ENCODE measurements at places on chromosomes 5 and 9.
A peak's percentile ranks its signal among the peaks of the same experiment; 100 is the strongest.

DNA sequence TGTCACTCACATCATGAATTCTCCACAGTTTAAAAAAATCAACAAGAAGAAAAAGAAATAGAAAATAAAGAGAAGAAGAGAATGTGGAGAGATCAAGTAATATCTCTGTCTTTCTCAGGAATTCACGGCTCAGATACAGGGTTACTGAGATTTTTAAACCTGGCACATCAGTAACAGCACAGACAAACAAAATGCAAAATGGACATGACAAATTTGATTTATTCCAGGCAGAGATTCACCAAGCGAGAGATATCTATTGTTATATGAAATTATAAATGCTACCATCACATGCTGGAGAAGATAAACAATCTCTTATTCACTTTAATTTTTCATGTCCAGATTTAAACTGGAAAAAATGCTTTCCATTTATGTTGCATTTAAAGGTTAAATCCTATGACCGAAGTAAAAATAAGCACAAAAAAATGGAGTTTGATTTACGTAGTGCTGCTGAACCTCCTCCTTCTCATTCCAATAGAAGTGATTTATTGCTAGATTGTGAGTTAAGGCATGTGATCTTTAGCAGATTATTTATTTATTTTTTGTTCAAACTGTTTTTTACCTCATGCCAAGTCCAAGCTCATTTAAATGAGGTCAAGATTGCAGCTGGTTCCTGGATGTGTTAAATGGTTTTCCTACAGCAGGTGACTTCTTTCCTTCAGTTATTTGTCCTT is 926.4 kb downstream of the MAT2B start:
- DNase-seq, result no peak

GRCh38 chr5:128674837-128675446 is 136.9 kb upstream of the FBN2 start:
- DNase-seq, result no peak

GRCh38 chr9:78572266-78572665 is 275.3 kb downstream of the PSAT1 start:
- DNase-seq, result no peak

- peak; percentile 12 for DNase-seq
These were observed 51.2 kb downstream of the INVS start for GRCh38 chr9:100150214-100150613.

- DNase-seq, result no peak
These were observed 8.7 kb upstream of the RANBP6 start for GRCh38 chr9:6024035-6024554.

DNA sequence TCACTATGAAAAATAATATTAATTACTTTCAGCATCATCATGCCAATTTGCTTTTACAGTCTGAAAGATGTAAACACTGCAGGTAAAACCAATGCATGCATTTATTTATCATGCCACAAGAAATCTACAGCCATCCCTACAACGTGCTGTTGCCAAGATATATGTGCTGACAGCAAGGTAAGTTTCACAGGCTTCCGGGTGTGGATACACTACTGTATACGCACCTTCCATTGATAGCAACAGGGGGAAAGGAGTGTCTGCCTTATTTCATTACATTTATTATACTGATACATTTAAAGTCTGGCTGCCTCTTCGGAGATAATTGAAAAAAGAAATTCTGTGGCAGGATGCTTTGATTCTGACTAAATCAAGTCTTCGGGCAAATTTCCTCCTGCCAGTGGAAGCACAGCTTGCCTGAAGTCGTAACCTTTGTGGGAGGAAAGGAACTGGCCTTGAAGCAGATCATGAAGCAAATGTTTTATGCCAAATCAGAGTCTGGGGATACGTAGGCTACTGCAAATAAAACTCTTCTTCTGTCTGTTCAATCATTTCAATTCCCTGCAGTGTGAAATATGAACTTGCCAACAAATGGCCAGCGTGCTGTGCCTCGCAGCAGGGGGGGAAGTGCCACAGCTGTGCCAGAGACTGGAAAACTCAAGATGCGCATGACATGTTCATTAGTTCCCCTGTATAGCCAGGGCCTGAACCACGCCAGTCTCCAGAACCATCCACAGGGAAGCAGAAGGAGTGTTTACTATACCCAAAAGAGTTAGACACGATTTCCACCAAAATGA is 268.1 kb downstream of the EFNA5 start:
- DNase-seq, result peak; percentile 43

DNA sequence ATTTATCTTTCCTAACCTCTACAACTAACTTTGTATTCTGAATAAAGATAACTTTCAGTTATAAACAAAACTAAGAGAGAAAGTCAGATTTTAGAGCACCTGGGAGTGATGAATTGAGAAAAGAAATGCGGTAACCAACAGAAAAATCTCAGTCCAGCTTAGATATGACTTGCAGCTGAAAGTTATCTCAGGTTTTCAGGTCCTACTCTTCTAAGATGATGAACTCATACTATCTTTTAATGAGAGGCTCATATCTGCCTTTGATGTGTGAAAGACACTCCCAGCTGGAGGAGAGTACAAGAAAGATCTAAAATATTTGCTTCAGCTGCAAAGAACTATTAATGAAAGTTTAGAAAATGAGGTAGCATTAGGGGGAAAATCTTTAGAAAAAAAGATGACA is 190.5 kb downstream of the DENND1A start:
- DNase-seq, result no peak

GRCh38 chr5:54807421-54807820 is 178.0 kb downstream of the ESM1 start:
- DNase-seq, result no peak

- DNase-seq, result no peak
These were observed 32.1 kb downstream of the RAPGEF1 start for GRCh38 chr9:131707733-131708157.

DNA sequence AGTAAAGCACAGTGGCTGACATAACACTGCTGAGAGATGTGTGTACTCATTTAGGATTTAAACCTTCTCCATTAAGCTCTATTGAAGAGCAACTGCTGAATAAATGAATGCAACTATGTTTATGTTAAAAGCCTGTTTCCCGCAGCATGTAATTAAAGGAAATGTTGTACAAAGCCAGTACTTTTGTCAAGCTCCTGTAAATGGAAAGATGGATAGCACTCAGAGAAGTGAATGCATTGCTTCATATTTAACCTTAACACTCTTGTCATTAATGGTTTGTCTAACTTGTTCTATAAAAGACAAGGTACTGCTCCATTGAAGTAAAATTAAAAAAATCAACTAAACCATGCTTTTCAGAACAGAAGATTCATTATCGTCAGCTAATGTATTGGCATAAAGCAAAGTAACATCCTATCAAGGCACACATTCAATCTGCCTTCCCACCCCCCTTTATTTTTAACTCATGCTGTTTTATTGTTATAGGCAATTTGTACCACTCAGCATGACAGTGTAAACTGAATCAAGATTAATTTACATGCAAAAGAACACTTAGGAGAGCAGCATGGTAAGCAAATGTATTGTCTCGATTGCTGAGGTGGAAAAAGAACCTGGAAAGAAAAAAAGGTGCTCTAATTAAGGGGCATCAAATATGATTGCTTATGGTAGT is 240.9 kb upstream of the TBCA start:
- peak; percentile 98 for DNase-seq

- no peak for DNase-seq
These were observed 37.1 kb downstream of the GLIS3 start for GRCh38 chr9:4262735-4263141.

- no peak for DNase-seq
These were observed 69.6 kb upstream of the ROR2 start for GRCh38 chr9:92019658-92020057.

DNA sequence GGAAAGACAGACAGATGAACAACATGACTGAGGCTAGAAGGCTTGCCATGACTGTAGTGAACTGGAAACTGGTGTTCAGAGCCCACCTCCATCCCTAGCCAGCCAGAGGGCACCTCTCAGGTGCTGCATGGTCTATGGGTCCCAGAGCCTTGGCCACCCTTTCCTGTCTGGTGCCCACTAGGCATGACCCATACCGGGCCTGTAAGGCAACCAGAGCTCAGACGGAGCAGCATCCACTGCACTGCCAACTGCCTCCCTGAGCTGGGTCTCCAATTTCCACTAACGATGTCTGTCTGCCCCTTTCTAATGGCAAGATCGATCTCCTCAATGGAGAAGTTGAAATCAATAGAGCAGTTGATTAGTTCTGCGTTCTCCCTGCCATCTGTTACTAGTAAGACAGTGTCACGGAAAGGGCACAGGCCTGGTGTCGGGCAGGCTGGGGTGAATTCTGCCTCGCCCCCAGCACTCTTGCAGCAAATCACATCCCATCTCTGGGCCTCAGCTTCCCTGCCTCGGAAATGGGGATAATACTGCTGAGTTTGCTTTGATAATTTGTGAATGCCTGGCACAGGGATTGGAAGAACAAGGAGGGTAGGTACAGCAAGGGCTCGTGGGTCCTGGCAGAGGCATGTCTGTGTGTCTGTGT is 172.3 kb upstream of the MVB12B start:
- DNase-seq, result no peak

GRCh38 chr5:53355316-53355715 is 125.1 kb upstream of the FST start:
- DNase-seq, result no peak

DNA sequence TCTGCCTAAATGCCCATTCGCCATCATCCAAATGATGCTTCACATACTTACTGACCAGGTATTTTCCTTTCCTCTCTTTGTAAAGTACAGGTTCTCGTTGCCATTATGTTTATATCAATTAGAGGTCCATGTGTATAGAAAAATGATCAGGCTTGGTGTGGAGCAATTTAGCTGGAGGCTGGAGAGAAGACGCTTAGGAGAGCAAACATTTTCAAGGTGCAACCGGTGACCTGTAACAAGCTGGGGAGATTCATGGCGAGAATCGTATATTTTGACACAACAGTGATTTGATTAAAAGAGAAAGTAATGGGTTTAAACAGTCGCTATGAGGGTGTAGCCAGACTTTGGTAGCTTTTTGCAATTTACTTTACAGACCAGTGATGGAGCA is 170.9 kb upstream of the TBCA start:
- DNase-seq, result no peak

GRCh38 chr9:101486693-101487442 is 46.8 kb upstream of the RNF20 start:
- DNase-seq, result peak; percentile 51

GRCh38 chr9:78196258-78196657 is 39.6 kb upstream of the CEP78 start:
- DNase-seq, result no peak

DNA sequence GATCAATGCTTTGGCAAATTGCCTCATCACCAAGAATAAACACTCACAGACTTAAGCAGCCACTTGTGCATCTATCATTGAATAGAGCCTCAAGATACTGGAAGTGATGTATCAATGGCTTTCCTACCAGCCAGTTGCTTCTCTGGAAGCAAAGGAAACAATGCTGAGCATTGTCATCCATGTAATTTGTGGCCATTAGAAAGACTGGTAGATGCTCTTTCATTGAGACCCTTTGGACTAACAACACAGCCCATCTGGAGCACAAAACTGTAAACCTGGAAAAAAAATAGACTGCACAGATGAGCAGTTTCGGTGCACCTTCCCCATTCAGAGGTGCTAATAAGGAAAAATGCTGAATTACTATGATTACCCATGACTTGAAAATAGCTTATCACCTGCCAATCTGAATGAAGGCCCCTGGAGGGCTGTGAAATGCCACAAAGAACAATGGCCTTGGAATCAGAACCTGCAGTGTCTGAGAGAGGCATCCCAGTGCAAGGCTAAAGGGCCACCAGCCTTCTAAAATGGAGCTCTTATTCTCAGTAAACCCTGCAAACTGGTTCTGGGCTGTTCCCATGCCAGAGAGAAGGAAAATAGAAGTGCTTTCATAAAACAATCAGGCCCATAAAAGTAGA is 127.5 kb downstream of the RFK start:
- DNase-seq, result peak; percentile 42

GRCh38 chr5:170497311-170498038 is 6.3 kb upstream of the KCNIP1 start:
- DNase-seq, result no peak

DNA sequence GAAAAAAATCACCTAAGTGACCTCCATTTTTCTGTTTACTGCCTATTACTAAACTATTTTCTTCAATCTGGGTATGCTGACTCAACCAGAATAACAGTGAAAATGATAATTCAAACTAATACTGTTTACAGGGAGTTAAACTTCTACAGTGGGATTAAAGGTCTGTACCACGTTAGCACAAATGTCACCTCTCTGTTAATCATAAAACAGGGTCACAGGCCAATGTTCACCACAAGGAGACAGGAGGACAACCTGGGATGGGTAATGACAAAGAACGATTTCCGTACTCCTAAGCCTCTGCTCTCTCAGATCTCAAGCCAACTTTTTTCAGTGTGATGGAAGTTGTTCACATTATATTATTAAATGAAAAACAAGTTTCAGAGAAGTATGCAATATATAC is 2.3 kb downstream of the ALDOB start:
- no peak for DNase-seq

DNA sequence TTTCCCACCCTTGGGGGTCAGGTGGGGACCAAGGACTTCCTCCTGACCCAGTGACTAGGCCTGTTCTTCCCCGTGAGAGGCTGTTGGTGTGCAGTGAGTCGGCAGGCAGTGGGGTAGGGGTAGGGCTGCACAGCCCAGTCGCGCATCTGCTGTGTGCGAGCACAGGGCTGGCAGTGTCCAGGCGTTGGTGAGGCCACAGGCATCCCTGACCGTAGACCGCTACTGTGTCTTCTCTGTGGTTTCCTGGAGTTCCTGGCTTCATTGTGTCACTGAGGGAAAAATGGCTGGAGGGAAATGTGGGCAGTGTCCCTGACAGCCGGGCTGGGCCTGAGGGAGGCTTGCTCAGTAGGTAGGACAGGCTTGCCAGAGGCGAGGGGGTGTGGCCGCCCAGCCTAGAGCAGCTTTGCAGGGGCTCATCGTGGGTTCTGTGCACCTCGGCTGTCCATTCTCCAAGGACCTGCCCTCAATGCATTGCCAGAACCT is 95.4 kb downstream of the CACNA1B start:
- DNase-seq, result no peak

DNA sequence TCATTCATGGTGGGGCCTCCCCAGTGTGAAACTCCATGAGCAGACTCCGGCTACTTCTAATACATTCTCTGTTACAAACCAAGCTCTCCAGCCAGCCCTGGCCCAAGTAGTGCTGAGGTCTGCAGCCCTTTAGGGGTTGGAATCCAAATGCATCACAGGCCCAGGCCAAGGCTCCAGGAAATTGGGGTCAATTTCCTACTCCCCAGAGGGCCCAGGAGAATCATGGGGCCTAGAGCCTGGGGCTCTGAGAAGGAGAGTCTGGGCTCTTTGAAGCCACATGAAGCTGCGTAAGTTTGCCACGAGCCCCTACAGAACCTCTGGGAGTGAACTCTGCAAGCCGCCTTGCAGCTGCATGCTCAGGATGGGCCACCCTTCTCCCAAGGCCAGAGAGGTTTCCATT is 206.4 kb downstream of the PAPPA start:
- no peak for DNase-seq

DNA sequence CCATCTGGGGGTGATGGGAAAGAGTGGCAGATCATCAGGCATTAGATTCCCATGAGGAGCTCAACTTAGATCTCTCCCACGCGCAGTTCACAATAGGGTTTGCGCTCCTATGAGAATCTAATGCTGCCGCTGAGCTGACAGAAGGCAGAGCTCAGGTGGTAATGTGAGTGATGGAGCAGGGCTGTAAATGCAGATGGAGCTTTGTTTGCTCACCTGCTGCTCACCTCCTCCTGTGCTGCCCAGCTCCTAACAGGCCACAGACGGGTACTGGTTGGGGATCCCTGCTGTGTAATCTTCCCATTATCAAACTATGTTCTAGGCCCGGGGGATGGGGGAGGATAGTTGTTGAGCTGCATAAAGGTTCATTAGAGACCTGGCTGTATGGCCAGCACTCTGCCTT is 58.4 kb downstream of the UGCG start:
- peak; percentile 93 for DNase-seq

- no peak for DNase-seq
These were observed 135.8 kb downstream of the TRIM36 start for GRCh38 chr5:115033861-115034260.
